ENCODE measurements at places on chromosomes 3 and 15. TPM values are rescaled to one million over a fixed set of nuclear protein-coding genes. Genes with fewer than 3 reads are reported as not detected.

Gene SLC22A13
- total RNA-seq: 0.58 TPM

Gene CILP
- 49.3 TPM for total RNA-seq

Gene DUOX2
- total RNA-seq: 1.5 TPM

Gene P2RY1
- 23.7 TPM for total RNA-seq

Gene LRRC58
- 55.0 TPM for total RNA-seq

Gene DLL4
- total RNA-seq: 11.8 TPM

Gene MED12L
- 3.1 TPM for total RNA-seq

Gene CAV3
- 6.8 TPM for total RNA-seq

Gene ABI3BP
- total RNA-seq: 103 TPM

DNA sequence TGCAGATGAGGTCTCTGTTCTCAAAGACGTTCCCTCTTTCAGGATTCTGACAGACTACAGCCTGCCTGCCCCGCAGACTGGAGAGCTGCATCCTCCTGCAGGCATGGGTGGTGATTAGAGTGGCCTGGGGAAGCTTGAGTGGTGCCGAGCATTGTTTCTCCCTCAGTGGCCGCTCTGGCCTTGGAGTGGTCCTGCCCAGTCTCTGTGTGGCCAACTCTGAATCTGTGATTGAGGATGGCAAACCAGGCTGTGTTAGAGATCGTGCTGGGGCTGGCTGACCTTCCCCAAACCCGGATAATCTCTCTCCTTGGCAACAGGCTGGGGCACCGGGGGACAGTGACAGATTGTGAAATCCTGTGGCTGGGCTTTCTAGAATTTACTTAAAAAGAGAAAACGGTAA is 11.0 kb upstream of the ADCY5 start:
- no peak for DNase-seq

DNA sequence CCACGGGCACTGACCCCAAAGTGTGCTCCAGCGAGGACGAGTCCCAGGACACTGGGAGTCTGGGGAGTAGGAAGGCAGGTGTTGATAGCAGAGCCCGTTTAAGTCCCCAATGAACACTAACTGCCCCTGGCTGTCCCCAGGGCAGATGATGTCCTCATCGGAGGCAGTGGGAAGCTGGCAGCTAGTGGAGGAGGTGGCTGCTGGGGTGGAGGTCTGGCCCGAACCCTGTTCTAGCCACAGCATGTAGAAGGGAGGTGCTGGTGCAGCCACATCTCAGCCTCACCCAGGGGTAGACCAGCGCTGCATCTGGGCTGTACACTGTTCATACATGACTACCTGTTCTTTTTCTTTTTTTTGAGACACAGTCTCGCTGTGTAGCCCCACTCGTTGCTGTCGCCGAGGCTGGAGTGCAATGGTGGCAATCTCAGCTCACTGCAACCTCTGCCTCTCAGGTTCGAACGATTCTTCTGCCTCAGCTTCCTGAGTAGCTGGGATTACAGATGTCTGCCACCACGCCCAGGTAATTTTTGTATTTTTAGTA is 51.8 kb downstream of the KLF13 start:
- no peak for DNase-seq

- no peak for DNase-seq
These were observed 5.7 kb upstream of the EXOG start for GRCh38 chr3:38490281-38491030.

DNA sequence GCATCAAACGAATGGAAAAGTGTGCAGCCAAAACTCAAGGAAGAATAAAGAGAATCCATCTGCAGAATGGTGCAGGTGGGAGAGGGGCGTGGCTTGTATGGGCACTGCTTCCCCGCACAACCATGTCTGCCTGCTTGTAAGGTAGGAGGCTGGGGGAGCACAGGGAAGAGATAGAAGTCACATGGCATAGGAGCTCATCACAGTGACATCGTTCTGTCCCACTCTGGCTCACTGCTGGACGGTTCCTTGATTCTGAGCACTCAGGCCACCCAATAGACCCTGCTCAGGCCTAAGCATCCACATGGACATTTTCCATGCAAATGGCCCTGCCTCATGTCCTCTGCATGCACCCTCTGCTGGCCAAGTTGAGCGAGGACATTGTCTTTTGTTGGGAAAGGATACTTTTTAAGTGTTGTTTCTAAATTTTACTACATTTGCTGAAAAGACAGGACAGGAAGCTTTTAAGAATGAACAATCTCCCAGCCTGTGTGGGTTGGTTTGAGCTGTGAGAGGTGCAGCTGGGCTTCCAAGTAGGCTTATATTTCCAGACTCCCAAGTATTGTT is 3.1 kb downstream of the MYLK start:
- DNase-seq: no peak

DNA sequence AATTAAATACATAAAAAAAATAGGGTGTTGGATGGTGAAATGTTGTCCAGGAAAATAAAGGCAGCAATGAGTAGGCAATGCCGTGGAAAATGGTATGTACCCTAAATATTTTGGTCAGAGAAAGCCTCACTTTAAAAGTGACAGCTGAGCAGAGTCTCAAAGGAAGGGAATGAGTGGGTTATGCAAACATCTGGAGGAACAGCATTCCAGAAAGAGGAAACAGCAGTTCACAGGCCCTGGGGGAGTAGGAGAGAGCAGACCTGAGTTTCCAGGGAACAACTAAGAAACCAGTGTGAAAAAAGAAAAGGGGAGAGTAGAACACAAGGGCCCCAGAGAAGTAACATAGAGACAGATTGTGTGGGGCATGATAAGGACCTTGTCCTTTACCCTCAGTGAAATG is 230.0 kb upstream of the CNTN3 start:
- DNase-seq: no peak

GRCh38 chr3:184713040-184713355 is 1.1 kb upstream of the MAGEF1 start:
- DNase-seq: no peak

DNA sequence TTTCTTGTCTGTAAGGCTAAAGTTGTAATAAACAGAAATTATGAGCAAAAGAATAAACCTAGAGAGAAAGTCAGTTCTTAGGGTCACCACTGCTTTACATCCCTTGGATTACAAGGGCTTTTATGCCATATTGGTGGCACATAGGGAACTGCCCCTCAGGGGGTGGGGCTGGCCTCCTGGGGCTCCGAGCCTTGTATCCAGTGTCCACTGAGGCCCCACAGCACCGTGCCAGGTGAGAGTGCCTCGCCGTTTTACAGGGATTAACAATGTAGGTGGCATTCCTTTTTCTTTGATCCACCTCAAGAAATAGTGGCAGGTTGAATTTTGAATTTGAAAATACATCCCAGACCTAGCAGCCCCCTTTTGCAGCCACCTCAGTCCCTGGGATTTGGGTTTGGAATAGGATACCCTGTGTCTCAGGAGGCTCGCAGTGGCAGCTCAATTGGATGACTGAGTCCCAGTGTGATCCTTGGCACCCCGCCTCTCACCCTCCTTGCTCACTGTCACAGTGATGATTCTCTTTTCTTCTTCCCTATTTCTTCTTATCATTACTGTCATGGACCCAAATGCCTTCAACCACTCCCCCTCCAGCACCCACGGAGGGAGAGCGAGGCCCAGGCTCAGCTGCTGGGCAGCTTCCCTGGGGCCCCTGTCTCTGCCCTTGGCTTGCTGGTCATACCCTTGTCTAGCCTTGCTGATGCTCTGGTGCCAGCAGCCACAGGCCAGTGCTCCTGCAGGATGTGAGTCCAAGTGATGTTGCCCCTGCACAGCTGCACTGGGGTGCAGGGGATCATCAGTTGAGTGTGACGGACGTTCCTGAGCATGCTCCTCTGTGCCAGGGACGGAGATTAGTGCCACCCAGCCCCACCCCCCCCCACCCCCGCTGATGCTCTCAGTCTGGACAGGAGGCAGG is 137.9 kb downstream of the DNAJB8 start:
- no peak for DNase-seq

DNA sequence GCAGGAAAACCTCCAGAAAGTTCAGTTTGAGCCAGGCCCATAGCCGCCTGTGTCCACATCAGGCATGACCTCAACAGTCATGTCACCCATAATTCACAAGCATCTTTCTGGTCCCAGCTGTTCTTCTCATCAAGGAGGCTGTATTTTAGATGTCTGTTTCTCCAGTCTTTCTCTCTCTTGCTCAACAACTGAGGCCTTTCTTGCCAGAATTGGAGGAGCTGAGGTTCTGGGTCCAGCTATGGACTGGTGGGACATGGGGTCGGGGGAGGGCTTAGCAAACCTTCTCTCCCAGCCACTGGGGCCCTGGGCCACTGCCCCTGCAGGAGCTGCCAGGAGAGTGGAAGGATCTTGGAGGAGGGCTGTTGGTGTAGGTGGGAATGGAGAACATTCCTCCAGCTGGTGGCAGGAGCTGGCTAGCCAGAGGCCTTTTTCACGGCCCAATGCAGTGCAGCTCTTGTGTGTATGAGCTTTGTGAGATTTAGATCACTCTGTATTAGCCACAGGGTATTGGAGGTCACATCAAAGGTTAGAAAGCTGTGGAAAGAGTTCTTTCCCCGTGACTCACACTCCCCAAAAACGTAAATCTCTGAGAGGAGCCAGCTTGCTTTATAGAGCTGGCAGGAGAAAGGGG is 23.5 kb downstream of the MAGEF1 start:
- DNase-seq: no peak

DNA sequence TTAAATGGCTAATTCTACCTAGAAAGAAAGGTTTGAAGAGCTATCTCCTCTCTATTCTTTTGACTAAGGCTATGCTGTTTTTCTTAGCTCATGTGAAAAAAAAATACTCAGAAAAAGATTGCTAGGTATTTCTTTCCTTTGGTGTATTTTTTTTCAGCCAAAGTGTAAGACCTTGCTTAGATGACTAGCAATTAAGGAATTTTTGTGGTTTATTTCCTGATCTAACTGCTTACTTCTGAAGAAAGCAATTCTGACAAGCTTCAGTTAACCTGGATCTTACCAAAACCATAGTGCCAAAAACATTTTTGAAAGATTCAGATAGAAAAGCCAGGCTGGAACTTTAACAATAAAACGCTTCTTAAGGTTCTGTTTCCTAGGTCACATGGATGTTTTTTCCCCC is 315.6 kb downstream of the SOX2 start:
- DNase-seq: no peak

DNA sequence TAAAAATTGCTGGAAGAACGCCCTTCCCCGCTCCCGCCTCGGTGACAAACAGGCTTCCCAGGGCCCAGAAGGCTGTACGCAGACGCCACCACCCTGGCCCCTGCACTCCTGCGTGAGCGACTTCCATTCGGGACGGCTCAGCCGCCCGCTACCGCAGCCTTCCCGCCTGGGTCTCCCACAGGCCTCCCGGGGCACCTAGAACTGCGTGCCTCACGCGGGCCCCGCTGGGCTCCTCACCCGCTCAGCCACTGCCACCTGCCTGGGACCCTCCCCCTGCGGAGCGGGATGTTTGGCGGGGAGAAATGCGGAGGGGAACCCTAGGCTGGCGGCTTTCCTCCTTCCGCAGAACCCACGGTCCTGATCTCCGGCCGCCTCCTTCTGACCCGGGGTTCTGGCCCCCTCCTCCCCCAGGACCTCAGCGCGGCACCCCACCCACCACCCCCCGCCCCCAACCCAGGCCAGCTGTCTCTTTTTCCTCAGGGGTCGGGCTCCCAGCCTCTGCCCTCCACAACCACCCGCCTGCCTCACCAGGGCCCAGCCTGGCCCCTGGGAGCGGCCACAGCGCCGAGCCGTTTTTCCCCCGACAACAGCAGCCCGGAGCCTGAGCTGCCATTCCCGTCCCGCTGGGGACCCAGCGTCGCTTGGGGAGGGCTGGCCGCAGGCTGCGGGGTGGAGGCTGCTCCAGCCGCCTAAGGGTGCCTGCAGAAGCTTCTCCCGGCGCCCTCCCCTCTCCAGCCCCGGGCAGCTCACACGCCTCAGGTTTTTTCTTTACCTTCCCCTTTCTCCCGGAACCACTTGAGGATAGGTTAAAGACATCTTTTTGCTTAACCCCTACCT is 27.6 kb upstream of the RAB7A start:
- DNase-seq: no peak

GRCh38 chr3:171649911-171650592 is 160.2 kb downstream of the PLD1 start:
- no peak for DNase-seq

DNA sequence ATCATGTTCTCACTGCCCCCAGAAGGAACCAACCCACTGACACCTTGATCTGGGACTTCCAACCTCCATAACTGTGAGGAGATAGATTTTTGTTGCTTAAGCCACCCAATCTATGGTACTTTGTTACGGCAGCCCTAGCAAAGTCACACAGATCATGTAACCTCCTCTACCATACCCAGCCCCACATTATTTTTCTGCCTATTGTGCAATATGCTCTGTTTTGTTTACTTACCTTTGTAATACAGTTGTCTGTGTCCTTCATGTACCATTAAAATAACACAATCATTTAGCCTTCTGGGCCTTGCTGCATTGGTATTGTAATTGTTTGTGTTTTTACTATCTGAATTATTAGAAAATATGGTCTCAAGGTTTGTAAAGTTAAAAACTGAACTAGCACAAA is 16.1 kb downstream of the NDN start:
- DNase-seq: no peak

GRCh38 chr3:135237371-135238143 is 442.5 kb downstream of the EPHB1 start:
- no peak for DNase-seq

GRCh38 chr15:68552344-68552743 is 26.4 kb upstream of the CORO2B start:
- DNase-seq: no peak

GRCh38 chr15:69082021-69082502 is 67.6 kb downstream of the NOX5 start:
- DNase-seq: no peak

- peak; percentile 91 for DNase-seq
These were observed at the start of gene COMMD4 for GRCh38 chr15:75335705-75336355. Gene COMMD4 (plus strand): TSS chr15:75336063. CDS start chr15:75336090, 27 bp downstream.

DNA sequence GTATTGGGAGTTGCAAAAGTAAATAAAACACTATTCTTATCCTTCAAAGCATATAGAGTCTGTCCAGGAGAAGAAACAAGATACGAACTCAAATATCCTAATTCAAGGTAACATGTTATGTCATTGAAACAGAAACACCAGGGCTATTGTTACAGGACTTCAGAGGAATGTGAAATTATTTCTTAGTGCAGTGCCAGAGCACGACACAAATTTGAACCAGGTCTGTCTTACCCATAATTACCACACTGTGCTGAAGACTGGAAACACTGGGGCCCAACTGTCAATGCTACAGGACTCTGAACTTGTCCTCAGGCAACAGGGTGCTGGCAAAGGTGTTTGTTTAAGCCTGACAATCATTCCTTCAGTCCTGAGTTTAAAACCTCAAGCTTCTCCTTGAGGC is 633.6 kb upstream of the UBE2E2 start:
- DNase-seq: no peak

GRCh38 chr15:36774765-36775164 is 195.3 kb downstream of the CDIN1 start:
- DNase-seq: no peak
